NCI-H510A (cell line): ENCODE measurements at places on chromosomes 7 and 10.

GRCh38 chr7:76216381-76217082 is 14.8 kb downstream of the SRRM3 start:
- DNase-seq: no peak

DNA sequence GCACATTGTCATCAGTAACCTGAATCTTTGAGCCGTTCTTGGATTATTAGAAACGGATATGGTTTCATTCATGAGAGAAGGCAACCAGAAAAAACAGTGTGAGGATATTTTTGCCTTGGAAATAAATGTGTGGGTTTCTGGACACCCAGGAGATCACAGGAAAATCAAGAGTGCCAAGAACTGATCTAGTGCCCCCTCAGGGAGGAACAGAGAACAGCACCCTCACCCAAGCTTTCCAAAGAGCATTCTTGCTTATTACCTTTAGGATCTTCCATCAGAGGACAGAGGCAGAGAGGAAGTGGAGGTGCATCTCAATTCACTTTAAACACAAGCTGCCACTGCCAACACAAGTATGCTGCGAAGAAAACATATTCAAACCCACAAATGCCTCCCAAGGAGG is 851.5 kb upstream of the COBL start:
- DNase-seq: no peak

DNA sequence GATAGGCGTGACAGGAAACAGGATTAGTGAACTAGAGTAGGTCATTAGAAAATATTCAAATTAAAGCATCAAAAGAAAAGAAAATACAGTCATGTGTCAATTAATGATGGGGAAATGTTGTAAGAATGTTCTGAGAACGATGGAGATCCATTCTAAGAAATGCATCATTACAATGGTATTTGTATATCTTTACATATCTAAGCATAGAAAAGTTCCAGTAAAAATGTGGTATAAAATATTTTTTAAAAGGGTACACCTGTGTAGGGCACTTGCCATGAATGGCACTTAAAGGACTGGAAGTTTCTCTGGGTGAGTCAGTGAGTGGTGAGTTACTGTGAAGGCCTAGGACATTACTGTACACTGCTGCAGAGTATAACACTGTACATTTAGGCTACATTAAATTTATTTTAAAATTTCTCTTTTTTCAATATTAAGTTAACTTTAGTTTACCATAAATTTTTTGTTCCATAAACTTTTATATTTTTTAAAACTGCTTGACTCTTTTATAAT is 282.5 kb downstream of the BMPER start:
- no peak for DNase-seq

DNA sequence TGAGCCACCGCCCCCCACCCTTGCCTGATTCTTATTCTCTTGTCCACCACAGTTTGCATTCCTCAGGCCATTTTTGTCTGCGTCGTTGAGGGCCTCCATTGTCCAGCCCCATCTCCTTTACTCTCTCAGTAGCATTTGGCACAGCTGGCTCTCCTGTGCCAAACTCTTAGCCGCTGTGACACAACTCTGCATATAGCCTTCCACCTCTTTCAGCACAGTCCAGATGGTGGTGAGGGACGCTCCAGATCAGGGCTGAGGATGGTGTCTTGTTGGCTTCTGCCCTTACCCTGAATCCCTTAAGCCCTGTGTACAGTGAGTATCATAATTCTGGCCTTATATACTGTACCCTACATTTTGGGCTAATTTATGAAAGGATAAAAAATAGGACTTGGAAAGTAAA is 45.6 kb downstream of the BMPR1A start:
- no peak for DNase-seq

GRCh38 chr10:47175181-47176123 is 124.5 kb upstream of the GDF10 start:
- no peak for DNase-seq

DNA sequence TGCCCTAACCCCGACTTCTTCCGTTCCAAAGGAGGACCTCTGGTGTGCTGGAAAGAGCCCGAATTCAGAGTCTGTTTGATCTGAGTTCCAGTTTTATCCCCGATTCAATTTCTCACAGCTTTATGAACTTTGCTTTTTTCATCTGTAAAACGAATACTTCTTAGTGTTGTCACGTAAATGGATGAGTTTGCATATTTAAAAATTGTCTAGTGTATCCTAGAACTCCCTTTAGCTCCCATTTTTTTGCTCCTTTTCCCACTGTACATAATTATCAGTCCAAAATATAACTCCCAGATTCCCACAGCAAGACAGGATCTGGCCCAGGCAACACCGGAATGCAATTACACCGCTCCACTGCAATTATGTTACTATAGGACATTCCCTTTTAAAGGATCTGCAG is 80.7 kb upstream of the ARHGAP21 start:
- DNase-seq: no peak

DNA sequence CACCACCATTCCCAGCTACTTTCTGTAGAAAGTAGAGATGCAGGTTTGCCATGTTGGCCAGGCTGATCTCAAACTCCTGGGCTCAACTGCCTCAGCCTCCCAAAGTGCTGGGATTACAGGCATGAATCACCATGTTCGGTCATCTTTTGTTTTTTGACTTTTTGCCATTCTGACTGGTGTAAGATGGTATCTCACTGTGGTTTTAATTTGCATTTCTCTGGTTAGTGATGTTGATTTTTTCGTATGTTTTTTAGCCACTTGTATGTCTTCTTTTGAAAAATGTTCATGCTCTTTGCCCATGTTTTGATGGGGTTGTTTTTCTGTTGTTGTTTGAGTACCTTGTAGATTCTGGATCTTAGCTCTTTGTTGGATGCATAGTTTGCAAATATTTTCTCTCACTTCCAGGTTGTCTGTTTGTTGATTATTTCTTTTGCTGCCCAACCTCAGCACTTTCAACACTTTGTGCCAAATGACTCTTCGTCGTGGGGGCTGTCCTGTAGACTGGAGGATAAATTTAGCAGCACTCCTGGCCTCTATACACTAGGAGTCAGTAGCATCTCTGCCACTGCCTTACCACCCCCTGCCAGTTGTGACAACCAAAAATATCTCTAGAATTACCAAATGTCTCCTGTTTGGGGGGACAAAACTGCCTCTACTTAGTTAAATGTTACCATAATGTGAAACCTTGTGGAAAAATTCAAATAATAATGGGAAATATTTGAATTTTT is 6.5 kb upstream of the CPED1 start:
- no peak for DNase-seq

- DNase-seq: no peak
These were observed 822.3 kb downstream of the PHTF2 start for GRCh38 chr7:78620920-78621319.

DNA sequence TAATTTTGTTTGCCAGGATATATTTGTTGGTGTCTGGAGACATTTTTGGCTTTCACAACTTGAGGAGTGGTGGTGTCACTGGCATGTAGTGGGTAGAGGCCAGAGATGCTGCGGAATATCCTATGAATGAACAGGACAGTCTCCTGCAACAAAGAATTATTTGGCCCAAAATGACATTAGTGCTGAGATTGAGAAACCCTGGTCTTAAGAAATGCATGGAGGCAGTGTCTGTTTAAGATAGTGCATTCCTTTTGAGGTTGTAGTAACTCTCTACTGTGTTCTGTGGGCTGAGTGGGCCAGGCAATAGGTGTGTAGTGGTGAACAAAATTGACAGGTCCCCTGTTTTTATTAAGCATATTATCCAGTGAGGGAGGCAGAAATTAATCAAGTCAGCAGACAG is 165.5 kb downstream of the CDK14 start:
- no peak for DNase-seq

DNA sequence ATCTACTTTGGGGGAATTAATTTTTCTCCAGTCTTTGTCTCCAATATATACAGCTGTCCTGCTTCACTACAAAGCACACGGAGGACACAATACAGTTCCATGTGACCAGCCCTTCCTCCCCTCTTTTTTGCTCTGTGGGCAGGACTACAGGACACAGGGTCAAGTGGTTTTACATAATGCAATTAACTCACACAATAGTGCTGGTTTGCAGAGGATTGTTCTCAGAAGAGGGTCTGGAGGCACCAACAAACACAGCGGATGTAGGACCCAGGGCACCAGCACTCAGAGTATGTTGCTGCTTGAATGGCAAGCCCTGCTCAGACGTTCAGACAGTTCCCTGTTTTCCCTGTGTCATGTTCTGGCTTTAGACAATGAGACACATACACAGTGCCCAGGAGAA is 52.0 kb upstream of the NPTX2 start:
- no peak for DNase-seq

- no peak for DNase-seq
These were observed 138.9 kb downstream of the GRK5 start for GRCh38 chr10:119346095-119346832.

GRCh38 chr10:83957168-83957947 is 182.0 kb upstream of the GHITM start:
- DNase-seq: no peak

- DNase-seq: no peak
These were observed 17.6 kb upstream of the SCIN start for GRCh38 chr7:12552876-12553275.

DNA sequence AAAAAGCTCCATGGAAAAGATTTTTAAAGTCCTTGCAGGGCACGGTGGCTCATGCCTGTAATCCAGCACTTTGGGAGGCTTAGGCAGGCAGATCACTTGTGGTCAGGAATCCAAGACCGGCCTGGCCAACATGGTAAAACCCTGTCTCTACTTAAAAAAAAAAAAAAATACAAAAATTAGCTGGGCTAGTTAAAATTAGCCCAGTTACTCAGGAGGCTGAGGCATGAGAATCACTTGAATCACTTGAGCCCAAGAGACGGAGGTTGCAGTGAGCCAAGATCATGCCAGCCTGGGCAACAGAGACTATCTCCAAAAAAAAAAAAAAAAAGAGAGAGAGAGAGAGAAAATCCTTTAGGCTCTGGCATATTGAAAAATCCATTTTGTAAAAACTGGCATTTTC is 61.9 kb downstream of the CCDC6 start:
- DNase-seq: no peak

- no peak for DNase-seq
These were observed 11.4 kb upstream of the HSPA12A start for GRCh38 chr10:116753759-116754158.

DNA sequence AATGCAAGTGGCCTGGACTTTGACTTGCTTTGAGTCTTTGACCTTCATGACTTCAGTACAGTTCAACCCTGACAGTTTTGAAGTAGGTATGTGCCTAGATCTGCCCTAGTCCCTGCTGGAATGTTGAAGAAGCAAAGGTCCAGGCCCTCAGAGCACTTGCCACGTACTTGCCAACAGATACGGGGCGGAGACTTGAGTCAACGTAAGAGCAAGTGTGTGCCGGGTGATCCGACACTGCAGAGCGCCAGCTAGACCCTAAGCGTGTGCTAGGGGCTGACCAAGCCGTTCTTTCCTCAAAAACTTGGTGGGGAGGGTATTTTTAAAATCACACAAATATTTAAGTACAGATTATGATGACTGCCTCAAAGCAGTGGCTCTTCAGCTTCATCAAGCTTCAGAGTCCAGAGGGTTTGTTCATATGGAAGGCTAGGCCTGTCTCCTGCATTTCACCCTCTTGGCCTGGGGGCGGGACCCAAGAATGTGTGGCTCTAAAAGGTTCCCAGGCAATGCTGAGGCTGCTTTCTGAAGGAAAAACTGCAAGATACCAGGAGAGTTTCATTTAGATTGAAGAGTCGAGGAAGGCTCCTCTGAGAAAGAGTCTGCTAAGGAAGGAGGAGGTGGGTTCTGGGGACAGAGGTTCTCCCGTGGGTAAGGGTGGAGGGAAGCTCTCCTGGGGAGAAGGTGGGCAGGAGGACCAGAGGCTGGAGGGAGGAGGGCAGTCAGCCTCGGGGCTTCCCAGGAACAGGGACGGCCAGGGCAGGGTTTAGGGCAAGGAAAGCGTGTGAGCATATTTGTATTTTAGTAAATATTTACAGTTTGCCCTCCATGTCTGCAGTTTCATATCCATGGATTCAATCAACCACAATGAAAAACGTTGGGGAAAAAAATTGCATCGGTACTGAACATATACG is 160.3 kb downstream of the EGFR start:
- no peak for DNase-seq

GRCh38 chr7:139583826-139584553 is 60.5 kb downstream of the CLEC2L start:
- DNase-seq: no peak

DNA sequence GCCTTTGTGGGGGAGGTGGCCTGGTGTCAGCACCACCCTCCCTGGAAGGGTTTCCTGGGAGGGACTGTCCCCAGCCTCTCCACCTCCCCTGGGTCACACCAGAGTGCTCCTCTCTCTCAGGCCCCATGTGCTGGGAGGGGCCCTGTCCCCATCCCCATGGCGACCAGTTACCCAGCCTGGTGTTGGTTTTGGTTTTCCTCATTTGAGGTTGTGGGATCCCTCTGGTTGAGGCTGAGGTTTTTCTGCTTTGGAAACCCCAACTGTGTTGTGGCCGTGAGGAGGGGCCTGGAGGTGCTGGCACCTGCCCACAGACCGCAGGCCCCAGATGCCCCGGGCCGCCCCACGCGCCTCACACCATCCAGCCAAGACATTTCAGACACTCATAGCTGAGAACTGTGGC is 106.3 kb downstream of the GRK5 start:
- DNase-seq: no peak

- no peak for DNase-seq
These were observed 827.8 kb upstream of the ZWINT start for GRCh38 chr10:57188846-57189245.

GRCh38 chr7:70263471-70264255 is 665.4 kb downstream of the AUTS2 start:
- no peak for DNase-seq
